CD4-positive, alpha-beta T cell treated with Interleukin-2 at 100 ng/mL for 4 hours (primary cell): ENCODE measurements at places on chromosomes 6 and 20.

GRCh38 chr6:42661540-42662153 is 60.8 kb downstream of the PRPH2 start:
- peak; percentile 89 for DNase-seq

DNA sequence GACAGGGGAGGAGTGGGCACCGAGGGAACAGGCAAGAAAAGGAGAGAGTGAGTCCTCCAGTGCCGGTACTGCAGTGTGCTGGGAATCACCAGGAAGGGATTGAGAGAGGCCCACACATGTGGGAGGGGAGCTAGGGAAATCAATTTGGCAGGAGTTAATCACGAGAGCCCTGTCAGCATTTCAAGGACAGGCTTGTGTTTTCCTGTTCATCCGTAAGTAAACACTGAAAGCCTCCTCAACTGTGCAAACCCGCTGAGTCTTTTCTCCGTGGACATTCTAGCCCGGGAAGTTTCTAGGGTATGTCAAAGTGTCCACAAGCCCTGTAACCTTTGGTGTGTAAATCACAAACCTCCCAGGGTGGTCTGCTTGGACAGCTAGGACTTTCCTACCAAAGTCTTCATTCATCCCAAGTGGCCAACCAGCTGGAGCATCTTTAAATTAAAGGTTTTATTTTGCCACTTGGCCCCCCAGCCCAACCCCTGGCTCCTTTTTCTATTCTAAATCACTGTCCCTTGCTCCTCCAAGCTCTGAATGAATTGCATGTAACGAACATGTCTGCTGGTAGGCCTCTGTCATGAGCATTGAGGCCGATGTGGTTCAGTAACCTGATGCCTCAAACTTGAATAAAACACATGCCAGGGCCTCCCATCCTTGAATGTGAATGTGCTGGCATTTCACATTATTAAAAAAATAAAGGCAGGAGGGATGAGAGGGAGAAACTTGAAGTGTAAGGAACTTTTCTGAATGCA is 149.1 kb downstream of the ZNF217 start:
- no peak for DNase-seq

DNA sequence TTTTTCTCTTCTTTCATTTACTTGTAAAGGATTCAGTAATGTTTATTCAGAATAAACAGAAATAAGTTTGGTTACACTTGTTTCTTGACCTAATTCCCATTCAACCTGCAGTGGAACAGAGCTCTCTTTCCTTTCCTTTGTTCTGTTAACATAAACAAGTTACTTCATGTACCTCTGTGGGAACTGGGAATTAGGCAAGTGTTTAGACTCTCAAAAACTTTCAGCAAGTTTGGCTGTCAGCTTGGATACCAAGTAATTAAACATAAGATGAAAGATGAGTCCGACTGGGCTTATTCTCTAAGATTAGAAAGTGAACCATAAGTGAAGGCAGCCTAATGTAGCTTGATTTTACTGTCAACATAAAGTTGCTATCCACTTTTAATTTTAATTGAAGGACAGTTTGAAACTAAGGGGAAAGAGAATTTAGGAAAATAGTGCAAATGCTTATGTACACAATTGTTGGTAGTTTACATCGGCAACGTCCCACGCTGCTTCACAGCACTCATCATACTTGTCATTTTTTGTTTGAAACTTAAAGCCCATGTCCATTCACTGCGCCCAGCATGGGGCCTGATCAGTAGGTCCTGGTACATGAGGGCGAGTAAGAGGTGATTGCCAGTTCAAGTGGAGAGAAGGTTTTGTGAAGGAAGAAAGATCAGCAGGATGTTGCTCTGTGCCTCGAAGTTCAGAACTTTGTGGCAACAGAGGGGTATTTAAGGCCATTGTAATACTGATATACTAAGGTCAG is 113.0 kb downstream of the PLEKHG1 start:
- DNase-seq = no peak

GRCh38 chr6:5150551-5151075 is 65.5 kb downstream of the PPP1R3G start:
- DNase-seq = no peak

DNA sequence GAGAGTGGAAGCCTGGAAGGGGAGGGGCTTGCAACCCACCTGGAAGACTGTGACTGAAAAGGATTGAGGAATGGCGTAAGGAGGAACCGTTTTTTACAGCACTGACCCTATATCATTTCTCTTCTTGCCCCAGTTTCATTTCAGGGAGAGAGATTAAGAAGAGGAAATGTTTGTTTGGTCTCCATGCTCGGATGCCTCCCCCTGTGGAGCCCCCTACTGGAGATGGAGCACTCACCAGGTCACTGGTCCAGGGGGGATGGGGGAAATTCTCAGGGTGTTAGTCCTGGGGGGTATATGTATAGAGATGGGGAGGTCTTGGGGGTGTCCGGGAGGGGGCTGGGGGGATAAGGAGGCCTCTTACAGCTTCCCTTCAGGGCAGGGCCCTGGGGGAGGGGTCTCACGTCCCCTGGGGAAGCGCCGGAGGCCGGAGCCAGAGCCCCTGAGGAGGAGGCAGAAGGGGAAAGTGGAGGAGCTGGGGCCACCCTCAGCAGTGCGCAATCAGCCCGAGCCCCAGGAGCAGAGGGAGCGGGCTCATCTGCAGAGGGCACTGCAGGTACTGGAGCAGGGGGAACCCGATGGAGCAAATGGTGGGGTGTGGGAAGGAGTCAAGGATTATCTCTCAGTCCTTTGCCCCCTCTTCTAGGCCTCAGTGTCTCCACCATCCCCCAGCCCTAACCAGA is 3.2 kb downstream of the CUTA start:
- no peak for DNase-seq

GRCh38 chr20:45985573-45985972 is 13.6 kb upstream of the ZNF335 start:
- no peak for DNase-seq

GRCh38 chr6:96651816-96652215 is 88.9 kb downstream of the FHL5 start:
- no peak for DNase-seq

GRCh38 chr20:33919653-33920052 is 74.1 kb upstream of the RALY start:
- no peak for DNase-seq

- DNase-seq = peak; percentile 48
Measured at GRCh38 chr20:45963059-45964005, 8.7 kb downstream of the ZNF335 start.

DNA sequence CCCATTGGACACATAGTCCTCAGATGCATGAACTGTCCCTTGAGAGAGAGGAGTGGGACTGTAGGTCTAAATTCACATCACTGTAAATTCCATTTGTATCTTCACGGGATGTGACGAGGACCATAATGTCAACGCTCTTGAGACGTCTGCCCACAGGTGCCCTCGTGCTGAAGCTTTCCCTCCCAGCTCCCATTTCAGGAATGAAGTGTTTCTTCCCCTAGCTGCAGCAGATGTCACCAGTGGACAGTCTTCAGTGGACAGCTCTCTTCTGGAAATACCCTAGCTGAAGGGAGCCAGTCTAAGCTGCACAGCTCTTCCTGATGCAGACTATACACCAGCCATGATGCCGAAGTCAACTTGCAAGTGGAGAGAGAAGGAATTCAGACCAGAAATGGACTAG is 217.4 kb upstream of the ECI2 start:
- DNase-seq = no peak

- peak; percentile 18 for DNase-seq
Measured at GRCh38 chr6:130138116-130138908, 84.4 kb downstream of the SAMD3 start.

- DNase-seq = no peak
Measured at GRCh38 chr6:28215425-28215824, 9.7 kb upstream of the ZSCAN9 start.

- DNase-seq = no peak
Measured at GRCh38 chr20:8509809-8510208, 377.7 kb downstream of the PLCB1 start.

- DNase-seq = no peak
Measured at GRCh38 chr6:81609736-81610135, 142.7 kb downstream of the TENT5A start.

DNA sequence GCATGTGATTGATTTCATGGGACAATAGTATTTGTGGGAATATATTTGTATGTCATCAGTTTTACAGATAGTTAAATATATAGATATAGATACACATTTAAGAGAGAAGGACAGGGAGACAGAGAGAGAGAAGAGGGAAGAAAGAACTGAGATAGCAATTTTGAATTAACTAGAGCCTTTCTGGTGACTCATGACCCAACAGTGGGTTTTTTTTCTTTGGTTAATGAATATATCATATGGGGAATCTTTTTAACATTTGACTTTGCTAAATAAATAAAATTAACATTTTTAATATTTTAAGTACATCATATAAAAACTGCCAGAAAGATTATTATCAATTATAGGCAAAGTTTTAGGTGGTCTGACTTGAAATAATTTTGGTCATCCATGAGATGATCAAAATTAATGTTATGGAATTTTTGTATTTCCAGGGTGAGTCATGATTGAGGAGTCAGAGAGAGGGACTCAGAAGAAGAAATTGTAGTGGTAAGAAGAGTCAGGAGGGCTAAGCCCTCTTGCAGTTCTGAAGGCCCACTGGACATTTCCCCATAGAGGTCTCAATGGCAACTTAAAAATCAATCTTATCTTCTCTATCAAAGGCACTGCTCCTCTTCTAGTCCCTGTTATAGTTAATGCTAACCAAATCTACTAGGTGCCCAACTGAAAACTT is 508.1 kb upstream of the MAP3K7 start:
- DNase-seq = no peak

DNA sequence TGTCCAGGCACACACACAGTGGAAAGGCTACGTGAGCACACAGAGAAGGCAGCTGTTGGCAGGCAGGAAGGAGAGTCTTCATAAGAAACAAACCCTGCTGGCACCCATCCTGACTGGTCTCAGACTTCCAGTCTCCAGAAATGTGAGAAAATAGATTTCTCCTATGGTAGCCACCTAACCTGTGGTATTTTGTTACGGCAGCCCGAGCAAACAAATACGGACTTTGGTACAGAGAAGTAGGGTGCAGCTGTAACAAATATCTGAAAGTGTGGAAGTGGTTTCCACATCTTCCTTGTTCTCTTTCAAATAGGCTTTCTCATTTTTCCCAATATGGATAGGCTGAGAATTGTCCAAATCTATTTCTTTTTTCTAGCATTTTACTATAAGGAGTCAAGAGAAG is 94.6 kb downstream of the ADGB start:
- no peak for DNase-seq

GRCh38 chr6:90131614-90132423 is 164.8 kb downstream of the BACH2 start:
- no peak for DNase-seq

- no peak for DNase-seq
Measured at GRCh38 chr6:7271205-7271534, 41.8 kb downstream of the SSR1 start.

- no peak for DNase-seq
Measured at GRCh38 chr6:111254004-111254778, 166.9 kb downstream of the SLC16A10 start.

DNA sequence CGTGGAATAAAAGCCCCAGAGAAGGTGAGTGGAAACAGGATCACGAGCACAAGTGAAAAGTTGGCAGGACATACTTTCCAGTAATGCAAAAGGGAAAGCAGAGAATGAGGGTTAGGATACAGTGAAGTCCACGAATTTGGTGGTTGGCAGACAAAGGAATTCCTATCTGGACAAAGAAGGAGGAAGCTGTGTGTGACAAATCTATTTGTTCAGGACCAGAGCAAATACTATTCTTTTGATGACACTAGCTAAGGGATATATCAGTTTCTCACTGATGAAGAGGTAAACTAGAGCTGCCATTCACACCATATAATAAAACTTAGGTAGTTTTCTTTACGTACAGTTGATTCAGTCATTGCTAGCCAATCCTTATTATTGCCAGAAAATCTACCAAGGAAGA is 156.8 kb upstream of the GRIK2 start:
- DNase-seq = no peak

GRCh38 chr6:72271531-72271930 is 350.3 kb upstream of the KCNQ5 start:
- DNase-seq = no peak

DNA sequence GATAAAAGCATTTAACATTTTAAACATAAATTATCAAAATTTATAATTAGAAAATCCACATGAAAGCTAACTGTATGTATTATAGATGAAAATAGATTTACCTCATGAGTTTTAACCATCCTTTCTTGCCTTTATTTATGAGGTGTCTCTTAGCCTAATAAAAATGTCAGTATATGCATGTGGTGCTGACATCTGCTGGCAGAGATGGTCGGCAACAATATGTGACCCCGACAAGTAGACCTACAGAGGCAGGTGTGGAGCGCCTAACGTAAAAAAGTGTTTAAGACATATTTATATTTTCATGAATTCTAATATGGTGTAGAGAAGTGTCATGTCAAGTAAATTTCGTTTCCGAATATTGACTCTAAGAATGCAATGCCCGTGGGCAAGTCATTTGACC is 149.0 kb upstream of the FUT9 start:
- DNase-seq = no peak

GRCh38 chr6:113187661-113188060 is 669.5 kb upstream of the MARCKS start:
- no peak for DNase-seq
